Colonic mucosa (tissue), 4 donors: ENCODE measurements at places on chromosomes 2 and 18.

GRCh38 chr18:11951390-11951851 is 29.9 kb upstream of the IMPA2 start:
- no peak for DNase-seq

DNA sequence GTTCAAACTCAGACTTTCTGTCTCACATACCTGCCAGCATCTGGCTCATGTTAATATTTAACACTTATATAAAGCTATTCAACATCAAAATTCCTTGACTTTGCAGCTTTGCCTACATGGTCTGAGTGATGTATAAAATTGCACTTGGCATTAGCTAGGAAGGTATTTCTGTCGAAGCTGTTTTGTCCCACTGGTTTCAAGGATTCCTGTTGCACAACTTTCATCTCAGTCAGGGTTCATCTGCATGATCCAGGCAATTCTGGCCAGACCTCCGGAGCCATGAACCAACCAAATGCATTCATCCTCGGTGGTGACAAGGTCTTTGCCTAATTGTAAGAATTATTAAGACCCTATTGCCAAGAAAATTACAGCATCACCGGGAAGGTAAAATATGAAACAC is 185.4 kb downstream of the ZEB2 start:
- DNase-seq: no peak

DNA sequence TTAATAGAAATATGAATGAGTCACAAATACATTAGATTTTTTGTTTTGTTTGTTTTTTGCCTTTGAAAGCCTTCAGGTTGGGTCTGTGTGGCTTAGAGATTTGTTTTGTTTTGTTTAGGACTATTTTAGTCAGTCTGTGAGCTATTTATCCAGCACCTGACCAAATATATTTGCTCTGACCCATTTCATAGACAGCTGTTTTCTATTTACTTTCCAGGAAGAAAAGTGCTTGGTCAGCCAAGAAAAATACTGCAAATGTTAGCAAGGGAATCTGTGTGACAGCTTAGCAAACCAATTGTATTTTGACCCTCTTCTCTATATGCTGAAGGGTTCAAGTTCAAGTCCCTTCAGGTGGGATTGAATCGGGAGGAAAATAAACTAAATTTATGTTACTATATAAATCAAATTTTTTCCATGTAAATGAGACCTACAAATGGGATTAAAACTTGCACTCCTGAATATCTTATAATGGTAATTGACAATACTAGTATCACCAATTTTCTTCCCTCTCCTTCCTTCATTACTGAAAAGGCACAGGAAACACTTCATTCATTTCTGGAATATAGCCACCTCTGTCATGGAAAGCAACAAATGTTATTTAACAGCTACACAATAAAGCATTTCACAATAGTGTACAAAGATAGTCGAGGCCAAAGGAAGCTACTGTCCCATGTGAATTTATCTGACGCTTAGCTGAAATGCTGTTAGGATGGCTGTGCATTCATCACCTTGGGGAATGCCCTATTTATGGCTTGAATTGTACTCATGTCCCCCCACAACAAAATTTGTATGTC is 23.1 kb upstream of the KLF7 start:
- no peak for DNase-seq

- DNase-seq: no peak
Observed at GRCh38 chr2:47381408-47381807, 21.5 kb upstream of the MSH2 start.

DNA sequence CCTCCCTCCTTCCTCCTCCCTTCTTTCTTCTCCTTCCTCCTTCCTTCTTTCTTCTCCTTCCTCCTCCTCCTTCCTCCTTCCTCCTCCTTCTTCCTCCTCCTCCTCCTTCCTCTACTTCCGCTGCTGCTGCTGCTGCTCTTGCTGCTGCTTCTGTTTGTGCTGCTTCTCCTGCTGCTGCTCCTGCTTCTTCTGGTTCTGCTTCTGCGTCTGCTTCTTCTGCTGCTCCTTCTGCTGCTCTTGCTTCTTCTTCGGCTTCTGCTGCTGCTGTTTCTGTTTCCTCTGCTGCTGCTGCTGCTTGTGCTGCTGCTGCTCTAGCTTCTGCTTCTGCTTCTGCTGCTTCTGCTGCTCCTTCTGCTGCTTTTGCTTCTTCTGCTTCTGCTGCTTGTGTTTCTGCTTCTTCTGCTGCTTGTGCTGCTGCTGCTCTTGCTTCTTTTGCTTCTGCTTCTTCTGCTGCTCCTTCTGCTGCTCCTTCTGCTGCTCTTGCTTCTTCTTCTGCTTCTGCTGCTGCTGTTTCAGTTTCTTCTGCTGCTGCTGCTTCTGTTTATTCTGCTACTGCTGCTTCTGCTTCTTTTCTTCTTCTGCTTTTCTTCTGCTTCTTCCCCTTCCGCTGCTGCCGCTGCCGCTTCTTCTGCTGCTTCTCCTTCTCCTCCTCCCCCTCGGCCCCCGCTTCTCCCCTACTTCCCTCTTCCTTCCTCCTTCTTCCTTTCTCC is 8.6 kb downstream of the SNRNP27 start:
- DNase-seq: no peak

DNA sequence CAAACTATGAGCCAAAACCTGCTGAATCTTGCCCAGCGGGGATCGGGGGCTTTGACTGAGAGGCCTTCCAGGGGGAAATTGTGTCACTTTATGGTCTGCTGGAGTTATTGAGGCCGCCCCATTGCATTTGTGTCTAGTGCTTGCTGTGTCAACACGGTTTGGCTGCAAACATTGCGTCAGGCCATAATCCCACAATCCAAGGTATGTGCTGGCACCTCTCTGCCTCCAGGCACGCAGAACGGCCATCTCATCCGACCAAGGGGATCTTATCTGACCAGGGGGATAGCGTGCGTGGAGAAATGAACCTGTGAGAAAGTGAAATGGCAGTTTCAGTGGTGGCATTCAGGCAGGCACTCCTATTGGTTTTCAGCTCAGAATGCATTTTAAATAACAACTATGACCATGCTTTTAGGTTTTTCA is 18.1 kb upstream of the LYPD6B start:
- DNase-seq: peak; percentile 70

DNA sequence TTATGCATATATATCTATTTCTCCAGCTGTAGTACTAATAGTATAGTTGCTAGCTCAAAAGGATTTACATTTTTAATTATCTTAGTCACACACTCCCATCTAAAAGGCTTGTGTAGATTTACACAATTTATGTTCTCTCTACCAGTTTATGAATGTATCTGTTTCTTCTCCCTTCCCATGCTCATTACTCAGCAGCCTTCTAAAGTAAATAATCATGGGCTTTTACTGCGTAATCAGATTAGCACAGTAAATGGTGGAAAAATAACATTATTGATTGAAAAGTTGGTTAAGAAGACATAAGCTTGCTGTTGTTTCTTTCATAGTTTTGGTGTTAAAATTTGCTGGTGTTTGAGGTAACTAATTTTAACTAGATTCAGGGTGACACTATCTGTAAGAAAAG is 81.8 kb downstream of the PTPN4 start:
- no peak for DNase-seq

DNA sequence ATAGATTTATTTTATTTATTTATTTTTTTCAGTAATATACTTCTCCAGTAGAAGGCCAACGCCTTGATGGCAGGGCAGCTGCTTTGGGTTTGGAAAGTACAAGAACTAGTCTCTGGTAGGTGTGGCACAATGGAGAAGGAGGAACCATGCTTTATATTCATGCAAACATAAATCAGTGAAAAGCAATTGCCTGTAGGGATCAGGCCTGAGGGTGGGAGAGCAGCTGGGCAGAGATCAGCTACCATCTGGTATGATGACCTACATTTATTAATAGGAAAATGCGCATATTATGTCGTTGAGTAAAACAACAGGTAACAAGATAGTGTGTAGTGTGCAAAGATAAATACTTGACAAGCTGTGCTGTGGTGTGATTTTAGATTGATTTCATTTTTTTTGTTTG is 120.4 kb upstream of the TLK1 start:
- no peak for DNase-seq

DNA sequence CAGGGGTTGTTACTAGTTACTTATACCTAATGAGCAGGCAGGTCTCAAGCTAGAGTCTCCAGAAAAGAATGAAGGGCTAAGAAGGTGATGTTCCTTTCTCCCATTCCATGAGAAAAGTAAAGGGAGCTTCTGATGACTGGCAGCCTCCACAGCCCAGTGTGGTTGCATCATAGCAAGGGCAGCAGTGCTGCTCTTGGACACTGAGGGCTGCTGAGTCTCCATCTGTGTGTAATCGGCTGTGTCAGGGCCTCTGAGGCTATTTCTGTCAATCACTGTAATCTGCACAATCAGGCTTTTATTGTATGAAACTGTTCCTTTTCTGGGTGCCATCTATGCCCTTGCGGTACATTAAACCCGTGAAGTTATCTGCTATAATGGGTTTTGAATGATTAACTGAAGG is 164.1 kb upstream of the FBXO11 start:
- DNase-seq: no peak

- no peak for DNase-seq
Observed at GRCh38 chr2:6657136-6657535, 208.6 kb downstream of the CMPK2 start.

GRCh38 chr2:102618452-102619413 is 620 bp upstream of the SLC9A2 start:
- peak; percentile 79 for DNase-seq

GRCh38 chr2:106307860-106308259 is 113.8 kb upstream of the UXS1 start:
- no peak for DNase-seq

DNA sequence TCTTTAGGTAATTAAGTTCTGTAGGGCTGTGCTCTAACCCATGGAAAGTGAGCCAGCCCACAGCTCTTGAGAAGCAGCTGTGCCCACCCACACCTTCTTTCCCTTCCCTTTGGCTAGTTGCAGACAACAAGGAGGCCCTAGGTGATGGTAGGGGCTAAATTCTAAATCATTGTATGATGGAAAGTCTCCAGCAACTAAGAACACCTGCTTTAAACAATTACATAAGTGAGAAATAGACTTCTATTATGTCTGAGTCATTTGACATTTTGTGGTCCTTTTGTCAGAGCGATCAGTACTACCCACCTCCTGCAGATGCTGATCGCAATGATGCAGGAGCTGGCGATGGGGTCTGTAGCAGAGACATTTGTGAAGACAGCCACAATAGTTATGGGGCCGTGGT is 79.6 kb downstream of the TEX51 start:
- no peak for DNase-seq

- peak; percentile 56 for DNase-seq
Observed at GRCh38 chr2:235689427-235689853, 195.6 kb downstream of the AGAP1 start.

DNA sequence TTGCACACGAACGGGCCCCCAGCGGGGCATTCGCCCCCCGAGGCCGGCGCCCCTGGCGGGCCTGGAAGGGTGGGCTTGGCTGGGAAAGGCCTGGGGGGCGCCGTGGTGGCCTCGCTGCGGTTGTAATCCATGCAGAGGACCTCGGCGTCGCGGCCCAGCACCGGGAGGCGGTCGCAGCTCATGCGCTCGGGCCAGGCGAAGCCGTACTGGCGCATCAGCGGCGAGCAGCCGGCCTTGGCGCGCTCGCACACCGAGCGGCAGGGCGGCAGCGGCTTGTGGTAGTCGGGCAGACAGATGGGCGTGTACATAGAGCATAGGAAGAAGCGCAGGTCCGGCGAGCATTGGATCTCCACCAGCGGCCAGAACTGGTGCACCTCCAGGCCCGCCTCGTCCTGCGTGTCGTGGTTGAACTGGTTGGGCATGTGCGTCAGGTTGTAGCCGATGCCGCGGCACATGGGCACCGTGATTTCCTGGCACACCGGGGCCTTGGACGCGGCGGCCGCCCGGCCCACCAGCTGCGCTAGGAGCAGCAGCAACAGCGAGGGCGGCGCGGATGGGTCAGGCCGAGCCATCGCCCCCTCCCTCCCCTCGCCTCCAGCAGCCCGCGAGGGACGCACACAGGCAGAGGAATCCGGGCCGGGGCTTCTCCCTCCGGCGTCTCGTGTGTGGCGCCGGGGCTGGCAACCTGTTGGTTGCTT is 1.4 kb downstream of the FZD5 start:
- peak; percentile 57 for DNase-seq

GRCh38 chr18:61236356-61237057 is 96.7 kb upstream of the CDH20 start:
- no peak for DNase-seq

DNA sequence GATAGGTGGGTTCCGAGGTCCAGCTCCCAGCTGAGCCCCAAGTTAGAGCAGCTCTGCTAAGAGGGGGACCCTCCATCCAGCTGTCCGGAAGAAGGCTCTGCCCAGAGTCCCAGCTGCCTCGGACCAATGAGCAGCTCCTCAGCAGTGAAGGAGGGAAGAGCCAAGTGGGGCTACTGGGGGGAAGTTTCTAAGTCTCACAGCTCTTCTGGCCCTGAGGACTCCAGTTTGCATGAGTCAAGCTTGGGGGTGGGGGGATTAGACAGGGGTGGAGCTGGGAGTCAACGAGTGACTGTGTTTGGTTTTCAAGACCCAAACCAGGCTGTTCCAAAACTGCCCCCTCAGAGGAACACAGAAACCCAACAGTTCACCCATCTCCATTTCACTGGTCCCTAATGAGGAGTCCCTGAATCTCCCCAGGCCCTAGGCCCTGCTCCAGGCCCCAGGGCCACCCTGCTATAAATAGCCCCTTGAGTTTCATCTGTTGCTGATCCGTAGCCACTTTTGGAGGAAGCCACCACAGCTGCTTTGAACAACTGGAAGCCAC is 100.9 kb downstream of the TNS1 start:
- DNase-seq: no peak

DNA sequence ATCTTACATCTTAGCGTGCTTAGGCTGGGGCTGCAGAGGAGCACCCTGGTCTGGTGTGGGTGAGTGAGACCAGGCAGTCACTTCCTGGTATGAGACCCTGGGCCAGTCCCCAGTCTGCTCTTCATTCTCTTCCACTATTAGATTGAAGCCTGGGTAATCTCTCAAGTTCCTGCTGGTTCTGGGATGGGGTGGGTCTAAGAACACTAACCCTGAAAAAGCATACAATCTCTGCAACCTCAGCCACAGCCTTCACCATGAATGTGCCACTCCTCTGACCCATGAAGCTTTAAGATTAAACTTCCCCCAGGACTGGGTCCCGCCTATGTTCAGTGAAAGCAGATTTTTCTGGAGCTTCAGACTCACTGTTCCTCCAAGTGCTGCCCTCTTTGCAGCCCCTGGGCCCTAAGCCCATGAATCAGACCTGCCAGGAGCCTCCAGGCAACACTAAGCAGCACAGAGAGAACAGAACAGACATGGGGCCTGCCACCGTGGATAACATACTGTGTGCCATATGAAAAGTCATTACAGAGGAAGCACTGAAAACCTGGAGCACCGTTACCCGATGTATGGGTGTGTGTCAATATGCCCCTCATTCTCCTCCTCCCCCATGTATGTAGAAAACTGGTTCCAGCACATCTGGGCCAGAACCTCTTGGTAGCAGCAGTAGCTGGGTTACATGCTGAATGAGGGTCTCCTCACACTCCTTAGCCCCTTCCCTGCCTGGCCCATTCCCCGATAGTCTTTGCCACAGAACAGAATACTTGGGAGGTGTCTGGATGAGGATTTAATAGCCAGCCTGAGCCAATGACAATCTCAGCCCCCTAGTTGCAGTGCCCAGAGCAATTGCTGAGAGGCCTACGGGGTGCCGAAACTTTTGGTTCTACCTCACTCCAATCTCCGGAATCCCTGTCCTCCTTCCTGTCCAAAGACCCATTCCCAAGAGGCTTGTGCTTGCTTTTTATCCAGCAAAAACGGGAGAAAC is 2.7 kb upstream of the SIX2 start:
- DNase-seq: no peak

GRCh38 chr2:240298803-240299709 is 136.4 kb upstream of the GPC1 start:
- no peak for DNase-seq
